ENCODE measurements at places on chromosomes 7 and 10.

- DNase-seq = no peak
These were observed 104.0 kb upstream of the NANOS1 start for GRCh38 chr10:118925404-118926071.

GRCh38 chr10:38070501-38070900 lies 23.6 kb upstream of the ZNF37A start:
- no peak for DNase-seq

DNA sequence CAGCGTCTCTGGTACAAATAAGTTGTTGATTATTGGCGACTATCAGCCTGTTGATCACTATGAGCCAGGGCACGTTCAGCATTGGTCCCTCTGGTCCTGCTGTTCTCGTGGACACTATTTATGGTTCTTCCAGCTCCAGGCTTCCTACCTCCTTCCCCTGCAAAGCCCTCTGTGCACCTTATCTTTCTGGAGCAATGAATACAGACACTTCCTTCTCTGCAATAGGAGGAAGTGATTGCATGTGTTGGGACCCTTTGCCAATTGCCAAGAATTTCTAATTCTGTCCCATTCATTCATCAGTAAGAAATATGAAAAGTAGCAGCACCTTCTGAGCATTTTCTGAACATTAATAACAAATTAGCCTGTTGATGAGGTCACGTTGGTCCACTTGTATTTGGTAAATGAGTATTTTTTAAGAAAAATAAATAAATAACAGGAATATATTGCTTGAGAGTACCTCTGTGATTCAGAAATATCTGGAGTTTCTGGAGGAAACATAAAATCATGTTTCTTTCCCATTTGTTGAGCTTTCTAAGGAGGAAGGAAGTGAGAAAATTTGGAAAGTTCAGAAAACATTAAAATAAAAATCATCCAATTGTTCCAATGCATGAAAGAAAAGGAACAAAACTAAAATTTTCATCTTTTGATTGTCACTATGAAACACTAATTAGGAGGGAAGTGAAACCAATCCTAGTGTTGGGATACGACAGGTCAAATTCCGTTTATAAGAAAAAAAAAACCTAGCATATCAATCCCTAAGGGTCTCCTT lies 259.1 kb upstream of the KLF6 start:
- no peak for DNase-seq

DNA sequence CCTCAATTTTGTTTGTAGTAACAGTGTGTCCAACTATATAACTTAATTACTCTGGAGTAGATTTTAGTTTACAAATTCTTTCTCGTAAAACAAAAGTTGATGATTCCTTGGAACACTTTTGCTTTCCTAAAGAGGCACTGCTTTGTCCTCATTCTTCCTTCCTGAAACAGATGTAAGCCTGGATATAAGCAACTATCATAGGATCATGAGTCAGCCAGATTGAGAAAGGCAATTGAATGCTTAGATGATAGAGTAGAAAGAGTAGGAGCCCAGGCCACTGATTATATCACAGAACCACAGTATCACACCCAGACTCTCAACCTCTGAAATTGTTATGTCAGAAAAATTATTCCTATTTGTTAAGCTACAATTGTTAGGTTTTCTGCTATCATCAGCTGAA lies 69.9 kb downstream of the TMEM106B start:
- no peak for DNase-seq

DNA sequence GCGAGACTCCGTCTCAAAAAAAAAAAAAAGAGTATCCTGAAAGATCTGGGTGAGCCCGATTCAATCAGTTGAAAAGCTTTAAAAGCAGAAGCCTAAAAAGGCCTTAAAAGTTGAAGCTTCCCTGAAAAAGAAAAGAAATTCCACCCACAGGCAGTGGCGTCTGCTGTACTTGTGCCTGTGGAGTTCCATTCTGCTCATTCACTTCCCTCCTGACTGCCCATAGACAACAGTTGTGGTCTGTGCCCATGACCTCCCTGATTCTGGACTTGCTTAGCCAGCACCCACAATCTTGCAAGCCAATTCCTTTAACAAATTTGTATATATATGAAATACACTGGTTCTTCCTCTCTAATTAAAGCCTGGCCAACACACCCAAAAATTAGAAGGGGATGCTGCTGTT lies 141.7 kb downstream of the DLG5 start:
- DNase-seq = peak; percentile 75

DNA sequence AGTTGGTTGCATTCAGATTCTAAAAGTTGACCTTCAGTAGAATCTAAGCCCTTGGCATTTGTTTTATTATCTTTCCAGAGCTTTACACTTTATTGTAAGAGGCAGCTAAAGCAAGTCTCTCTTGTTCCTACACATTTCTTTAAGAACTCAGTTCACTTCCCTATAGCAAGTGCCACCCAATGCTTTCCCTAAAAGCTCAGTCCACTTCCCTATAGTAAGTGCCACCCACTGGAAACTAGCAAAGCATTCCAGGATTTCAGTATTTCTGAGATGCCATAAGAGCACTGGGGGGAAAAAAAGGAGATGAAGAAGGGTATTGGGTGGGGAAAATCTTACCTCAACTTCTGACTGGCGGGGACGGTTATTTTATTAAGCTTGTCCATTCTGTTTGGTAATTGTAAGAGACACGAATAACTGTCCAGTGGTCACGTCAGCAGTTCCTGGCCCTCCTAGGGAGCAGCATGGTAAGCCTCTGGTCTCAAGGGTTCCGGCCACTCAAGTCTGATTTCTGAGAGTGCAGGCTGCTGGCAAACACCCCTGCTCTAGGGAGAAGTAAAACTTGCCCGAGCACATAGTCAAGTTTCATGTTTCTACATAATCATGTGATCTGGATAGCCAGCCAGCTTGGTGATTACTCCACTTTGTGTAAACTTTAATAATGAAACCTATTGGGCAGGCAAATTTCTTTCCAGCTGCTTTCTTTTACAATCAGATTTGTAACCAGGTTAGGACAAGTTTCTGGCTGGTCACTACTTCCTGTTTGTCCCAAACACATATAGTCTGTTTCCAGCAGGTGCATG lies at the start of gene BLNK:
BLNK (minus strand) TSS at position 554 of the 800 bp plus-strand sequence; CDS start at position 383, 171 bp downstream.
- peak; percentile 3 for DNase-seq

GRCh38 chr10:15141136-15142054 lies 27.1 kb downstream of the NMT2 start:
- DNase-seq = no peak

DNA sequence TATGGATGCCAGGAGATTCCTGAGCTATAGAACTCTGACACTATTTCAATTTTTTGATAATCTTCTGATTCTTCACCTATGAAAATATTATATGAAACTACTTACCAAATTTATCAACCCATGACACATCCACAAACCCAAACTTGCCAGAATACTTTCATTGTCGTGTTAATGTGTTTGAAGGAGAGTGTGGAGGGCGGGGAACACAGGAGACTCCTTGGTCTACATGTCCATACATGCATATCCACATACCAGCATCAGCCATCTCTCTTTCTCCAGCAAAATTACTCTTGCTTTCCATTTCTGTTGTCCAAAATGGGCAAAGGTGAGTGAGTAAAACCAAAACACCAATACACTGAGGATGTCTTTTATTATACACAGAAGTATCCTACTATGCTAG lies 23.5 kb upstream of the BPGM start:
- DNase-seq = no peak
